ENCODE measurements at places on chromosomes 3 and 15.

DNA sequence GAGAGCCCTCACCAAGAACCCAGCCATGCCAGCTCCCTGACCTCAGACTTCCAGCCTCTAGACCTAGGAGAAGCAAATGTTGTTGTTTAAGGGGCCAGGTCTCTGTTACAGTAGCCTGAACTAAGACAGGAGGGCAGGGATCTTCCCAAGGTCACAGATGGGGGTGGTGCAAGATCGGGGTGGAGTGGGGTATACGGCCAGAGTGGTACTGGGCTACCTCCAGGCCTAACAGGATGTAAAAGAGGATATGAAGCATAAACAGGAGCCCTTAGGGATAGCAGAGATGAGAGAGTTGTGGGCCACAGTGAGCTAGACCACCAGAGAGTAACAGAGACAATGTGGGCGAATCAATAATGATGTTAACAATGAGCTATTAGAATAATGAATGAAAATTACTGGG is 82.9 kb downstream of the TOP2B start:
- no peak for DNase-seq

- no peak for DNase-seq
Measured at GRCh38 chr3:135632556-135633065, 332.9 kb upstream of the PPP2R3A start.

GRCh38 chr15:38228618-38229017 is 24.0 kb upstream of the SPRED1 start:
- DNase-seq, result peak; percentile 48

GRCh38 chr15:58070801-58071418 is 5.4 kb upstream of the ALDH1A2 start:
- peak; percentile 66 for DNase-seq

DNA sequence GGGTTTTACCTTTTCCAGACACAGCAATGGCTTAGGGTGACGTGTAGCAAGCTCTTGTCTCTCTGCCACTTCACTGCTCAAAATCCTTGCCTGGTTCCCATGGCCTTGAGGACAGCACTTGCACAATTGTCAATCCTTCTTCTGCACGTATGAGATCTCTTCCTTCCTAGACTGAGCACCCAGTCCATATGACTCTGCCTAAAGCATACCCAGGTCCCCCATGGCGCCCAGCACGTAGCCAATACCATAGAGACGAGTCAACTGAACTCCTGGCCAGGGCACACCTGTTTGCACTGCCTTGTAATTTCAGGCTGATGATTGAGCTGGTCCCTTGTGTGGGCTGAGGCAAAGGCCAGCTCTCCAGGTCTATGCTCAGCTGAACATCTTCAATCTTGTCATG is 23.3 kb downstream of the SCN5A start:
- no peak for DNase-seq

GRCh38 chr3:14976317-14976716 is 28.9 kb downstream of the NR2C2 start:
- no peak for DNase-seq

DNA sequence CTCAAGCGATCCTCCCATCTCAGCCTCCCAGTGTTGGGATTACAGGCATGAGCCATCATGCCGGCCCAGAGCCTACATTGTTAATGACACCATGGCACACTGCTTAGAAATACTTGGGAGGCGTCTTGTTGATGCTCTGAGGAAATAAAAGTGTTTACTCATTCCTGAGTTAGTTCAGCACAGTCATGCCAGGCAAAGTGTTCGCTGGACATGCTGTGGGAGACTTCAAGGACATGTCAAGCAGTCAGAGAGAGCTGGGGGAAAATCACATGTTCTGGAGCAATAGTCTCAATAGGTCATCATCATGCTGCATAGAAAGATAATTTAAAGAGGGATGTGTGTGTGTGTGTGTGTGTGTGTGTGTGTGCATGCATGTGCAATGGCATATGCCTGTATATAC is 37.5 kb downstream of the TTC23 start:
- no peak for DNase-seq

GRCh38 chr3:113161661-113162060 is 49.7 kb upstream of the BOC start:
- no peak for DNase-seq

DNA sequence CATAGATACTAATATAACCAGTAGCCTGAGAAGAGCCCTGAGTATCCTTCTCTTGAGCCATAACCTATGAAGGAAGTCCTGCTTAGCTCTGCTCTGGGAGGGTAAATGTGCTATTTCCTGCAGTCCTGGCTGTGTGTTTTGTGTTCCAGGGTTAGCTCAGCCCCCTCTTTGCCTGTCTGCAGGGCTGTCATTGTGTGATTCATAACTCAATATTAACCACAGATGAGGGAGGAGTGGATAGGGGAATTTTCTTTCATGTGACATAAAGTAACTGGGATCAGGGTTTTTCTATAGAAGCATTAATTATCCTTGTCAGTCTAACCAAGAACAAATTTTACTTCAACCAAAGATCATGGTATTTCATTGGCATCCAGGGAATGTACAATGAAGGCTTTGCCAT is 183.3 kb upstream of the ZBTB20 start:
- DNase-seq, result no peak

- no peak for DNase-seq
Measured at GRCh38 chr3:69292185-69292584, 93.7 kb downstream of the FRMD4B start.

- DNase-seq, result no peak
Measured at GRCh38 chr3:83715307-83715706, 1243.5 kb upstream of the CADM2 start.

DNA sequence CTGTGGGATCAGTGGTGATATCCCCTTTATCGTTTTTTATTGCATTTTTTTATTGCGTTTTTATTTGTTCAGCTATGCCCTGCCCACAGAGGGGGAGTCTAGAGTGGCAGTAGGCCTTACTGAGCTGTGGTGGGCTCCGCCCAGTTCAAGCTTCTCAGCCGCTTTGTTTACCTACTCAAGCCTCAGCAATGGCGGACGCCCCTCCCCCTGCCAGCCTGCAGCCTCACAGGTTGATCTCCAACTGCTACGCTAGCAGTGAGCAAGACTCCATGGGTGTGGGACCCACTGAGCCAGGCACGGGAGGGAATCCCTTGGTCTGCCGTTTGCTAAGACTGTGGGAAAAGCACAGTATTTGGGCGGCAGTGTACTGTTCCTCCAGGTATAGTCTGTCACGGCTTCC is 500.6 kb upstream of the MCTP2 start:
- DNase-seq, result no peak

DNA sequence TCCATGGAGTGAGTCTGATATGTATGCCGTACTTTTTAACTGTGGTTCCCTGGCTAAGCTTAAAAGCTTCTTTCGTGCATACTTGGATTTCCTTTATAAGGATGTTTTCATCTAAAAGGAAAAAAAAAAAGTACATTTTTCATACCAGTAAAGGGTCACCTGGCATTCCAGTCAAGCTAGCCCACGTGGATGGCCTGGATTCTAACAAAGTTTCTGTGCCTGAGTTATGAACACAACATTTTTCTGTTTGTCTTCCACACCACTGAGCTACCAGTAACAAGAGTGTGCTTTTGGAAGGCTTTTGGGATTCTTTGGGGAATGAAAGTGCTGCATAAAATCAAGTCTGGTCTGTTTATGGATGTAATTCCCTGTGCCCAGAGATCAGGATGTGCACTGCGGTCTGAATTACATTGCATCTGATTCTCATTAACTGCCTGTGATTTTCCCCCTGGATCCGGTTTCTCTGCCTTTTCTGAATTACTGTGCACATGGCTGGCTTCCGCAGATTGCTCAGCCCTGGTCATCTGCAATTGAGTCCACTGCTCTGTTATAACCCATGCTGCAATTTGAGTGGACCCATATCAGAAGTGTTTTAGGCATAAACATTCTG is 38.2 kb upstream of the MAGI1 start:
- peak; percentile 64 for DNase-seq

DNA sequence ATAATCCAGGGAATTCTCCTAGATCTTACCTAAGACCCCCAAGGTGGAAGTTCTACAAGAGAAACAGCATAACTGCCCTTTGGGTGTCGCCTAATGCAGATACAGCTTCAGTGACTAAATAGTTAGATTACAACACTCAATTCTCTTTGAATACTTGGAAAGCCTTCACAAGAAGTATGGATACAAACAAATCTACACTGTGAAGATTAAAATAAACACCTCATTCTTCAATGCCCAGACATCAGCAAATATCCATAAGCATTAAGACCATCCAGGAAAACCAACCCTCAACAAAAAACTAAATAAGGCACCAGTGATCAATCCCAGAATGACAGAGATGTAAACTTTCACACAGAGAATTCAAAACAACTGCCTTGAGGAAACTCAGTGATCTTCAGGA is 963.2 kb downstream of the PLOD2 start:
- no peak for DNase-seq

DNA sequence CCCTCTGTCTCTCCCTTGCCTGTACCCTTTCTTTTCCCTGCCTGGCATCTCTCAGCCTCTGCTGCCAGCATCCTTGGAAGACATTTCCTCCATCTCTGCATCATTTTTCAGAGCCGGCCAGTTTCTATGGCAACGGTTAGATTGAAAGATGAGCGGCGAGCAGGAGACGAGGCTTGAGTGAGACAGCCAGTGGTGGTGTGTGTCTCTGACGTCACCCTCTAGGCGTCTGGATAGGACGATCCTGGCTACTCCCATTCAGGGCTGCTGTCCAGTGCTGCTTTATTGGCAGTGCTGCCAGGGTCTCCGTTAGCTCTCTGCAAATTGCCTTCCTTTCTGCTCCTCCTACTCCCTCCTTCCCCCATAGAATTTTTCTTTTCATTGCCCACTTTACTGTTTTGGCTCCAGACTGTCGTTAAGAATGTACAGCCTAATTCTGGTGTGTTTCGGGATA is 57.9 kb downstream of the TRAK1 start:
- peak; percentile 91 for DNase-seq

DNA sequence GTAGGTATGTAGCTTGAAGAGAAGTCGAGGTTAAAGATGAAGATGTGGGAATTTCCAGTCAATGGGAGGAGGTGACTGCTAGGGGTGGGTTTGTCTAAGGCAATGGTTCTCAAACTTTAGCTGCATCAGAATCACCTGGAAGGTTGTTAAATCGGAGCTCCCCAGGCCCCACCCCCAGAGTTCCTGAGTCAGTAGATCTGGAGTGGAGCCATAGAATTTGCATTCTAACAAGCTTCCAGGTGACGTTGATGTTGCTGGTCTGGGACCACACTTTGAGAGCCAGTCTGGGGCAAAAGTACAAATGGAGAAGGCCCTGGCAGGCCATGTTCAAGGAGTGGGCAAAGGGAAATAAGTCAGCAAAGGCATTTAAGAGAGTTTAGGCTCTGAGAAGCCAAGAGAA is 69.1 kb downstream of the CMTM8 start:
- no peak for DNase-seq

Data from right hindlimb (tissue), 1 donor.